GM06990 (cell line): ENCODE measurements at places on chromosomes 3 and 15.

GRCh38 chr15:71248386-71248785, 133.1 kb downstream of the THSD4 start:
- DNase-seq = no peak

DNA sequence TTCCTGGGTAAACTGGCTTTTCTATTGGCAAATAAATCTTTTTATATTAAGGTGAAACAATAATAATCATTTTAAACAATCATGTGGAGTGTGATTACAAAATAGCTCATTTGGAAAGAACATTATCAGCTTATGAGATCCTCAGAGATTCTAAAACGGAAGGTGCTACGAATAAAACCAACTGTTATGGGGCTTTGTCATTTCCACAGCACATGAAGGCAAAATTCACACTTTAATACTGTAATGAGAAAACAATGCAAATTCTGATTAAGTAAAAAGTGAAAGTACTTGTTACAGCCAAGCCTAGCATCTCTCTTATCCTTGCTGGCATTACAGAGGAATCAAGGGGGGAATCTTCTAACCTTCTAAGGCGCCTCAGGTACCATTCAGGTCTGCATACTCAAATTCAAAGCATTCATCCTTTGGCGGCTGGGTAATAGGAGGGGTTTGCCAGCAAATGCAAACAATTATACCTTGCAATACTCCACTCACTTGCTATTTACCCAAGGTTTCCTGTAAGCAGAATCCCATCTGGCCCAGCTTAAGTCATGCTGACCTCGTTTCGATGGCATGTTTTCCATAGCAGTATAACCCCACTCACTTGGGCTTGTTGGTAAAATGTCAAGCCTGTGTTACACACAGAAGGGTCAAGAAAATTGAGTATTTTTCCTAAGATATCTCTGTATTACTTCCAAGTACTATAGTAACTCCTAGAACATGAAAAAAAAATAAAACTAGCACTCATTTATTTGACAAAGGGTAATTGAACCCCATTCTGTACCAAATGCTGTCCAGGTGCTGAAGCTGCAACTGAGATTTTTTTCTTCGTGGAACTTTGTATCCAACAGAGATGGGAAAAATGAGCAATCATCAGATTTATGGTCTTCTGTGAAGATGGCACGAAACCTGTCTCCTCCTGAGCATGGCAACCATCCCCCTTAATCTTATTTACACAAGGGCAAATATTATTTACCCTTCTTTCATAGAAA, 183.7 kb upstream of the LMCD1 start:
- no peak for DNase-seq

GRCh38 chr3:57890874-57891273, 117.3 kb upstream of the FLNB start:
- no peak for DNase-seq

- DNase-seq = no peak
These were observed 230.3 kb upstream of the RGMA start for GRCh38 chr15:93319121-93319814.

GRCh38 chr3:43461345-43461744, 160.5 kb downstream of the ANO10 start:
- no peak for DNase-seq

DNA sequence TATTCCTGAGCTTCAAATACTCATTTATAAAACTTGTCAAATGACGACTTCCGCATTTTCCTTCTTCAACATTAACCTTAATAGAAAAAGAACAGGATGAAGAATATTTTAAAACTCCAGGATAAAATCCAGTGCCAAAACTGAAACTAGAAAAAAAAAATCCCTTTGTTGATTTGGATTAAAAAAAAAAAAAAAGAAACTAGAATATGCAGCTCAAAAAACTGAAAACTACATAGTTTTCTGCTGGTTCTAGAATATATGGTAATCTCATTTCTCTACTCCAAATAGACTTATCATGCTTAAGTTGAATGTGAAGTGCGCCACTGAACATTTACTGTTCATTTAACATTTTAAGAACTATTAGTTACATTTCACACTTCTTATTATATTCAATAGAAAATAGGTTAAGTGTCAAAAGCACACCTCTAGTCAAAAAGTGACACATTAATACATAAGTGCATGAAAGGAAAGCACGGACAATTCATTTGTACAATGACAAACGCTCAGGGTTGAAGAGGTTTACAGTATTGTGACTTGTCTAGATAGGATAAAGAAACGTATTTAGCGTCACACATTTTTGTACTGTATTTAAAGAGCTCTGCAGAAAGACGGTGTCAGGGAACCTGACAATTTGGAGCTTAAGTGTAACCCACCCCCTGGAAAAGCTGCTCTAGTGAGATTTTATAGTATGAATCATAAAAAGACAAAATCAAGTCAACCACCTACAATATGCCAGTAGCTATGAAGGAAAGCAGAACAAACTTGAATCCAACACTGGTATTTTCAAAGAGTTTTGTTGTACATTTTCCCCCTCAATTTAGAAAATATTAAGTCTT, 5.8 kb downstream of the TRA2B start:
- DNase-seq = no peak

DNA sequence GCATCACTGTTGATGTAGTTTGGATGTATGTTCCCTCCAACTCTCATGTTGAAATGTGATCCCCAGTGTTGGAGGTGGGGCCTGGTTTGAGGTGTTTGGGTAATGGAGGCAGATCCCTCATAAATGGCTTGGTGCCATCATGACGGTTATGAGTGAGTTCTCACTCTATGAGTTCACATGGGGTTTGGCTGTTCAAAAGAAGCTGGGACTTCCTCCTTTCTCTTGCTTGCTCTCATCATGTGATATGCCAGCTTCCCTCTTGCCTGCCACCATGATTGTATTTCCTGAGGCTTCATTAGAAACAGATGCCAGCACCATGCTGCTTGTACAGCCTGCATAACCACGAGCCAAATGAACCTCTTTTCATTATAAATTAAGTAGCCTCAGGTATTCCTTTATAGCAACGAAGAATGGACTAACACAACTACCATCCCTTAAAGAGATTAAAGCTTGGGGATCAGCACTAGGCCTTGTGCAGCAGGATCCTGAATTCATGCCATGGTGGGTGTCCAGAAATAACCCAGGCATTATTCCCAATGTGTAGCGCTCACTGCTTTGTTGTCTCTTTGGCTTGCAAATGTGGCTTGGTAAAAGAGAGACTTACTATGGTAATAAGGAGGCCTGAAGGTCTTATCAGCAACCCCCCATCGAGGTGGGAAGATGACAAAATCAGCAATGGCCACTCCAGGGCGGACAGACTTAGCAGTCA, 41.9 kb downstream of the NDUFB4 start:
- no peak for DNase-seq

GRCh38 chr15:68344600-68344999, 67.1 kb downstream of the FEM1B start:
- DNase-seq = no peak

GRCh38 chr3:31550452-31551251, 17.9 kb downstream of the STT3B start:
- DNase-seq = no peak

- no peak for DNase-seq
These were observed 767 bp downstream of the EPM2AIP1 start for GRCh38 chr3:36991923-36992805.

DNA sequence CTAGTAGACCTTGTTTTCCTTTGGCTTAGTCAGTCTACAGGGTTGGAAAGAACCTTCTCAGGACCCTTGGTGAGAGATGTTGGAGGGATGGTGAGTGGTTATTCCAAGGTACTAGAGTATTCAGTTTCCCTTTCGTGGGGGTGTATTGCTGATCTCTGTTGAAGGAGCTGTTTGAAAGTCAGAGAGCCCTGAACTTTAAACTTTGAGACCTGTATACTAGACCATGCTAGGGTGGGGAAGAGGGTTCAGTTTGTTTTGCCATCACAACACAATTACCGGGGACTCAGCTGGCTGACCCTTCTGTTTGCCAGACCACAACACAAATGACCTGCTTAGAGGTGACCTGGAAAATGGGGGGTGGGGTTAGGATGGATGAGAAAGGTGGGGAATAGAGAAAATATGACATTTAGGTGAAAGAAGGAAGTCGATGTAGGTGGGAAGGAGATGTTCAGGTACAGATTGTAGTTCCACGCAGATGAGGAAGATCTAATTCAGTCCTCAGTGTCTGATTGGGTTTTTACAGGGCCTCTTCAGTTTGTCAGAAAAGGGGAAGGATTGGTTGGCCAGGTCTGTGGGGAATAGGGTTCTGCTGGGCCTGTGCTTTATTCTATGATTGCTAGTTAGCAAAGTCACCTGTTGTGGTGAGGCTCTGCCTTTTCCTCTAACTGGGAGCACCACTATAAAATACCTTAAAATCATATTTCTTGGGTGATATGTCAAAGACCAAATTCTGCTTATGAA, 6.8 kb downstream of the UBE2E2 start:
- DNase-seq = no peak

DNA sequence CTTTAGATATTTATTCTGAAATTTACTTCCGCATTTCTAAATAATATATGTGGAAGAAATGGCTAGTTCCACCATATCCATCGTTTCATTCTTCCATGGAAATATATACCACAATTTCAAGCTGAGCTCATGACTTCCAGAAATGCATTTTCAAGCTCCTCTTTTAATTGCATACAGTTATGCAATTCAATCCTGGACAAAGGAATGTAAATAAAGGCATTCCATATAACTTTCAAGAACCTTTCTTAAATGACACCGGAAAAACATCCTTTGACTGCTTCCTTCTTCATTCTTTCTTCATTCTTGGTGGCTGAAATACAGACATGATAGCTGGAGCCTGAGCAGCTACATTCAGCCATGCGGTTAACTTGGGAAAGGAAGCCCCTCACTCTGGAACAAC, 185.2 kb upstream of the GADL1 start:
- DNase-seq = no peak

GRCh38 chr3:141201122-141201521, 30.5 kb upstream of the PXYLP1 start:
- DNase-seq = no peak

GRCh38 chr3:43128464-43128863, 22.6 kb upstream of the POMGNT2 start:
- no peak for DNase-seq

DNA sequence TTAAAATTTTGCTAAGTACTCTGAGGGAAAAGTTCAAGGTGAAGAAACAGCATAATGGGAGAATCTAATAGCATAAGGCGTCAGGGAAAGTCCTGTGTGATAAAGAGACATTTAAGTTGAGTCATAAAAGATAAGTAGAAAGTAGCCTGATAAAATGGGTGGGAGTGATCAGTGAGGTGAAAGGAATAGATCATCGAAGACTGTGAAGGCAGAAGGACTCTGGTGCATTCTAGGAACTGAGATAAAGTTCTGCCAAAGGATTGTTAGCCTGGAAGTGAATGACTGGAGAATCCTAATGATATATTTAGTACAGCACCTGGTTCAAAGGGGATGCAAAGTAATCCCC, 149.9 kb downstream of the CFAP20DC start:
- DNase-seq = no peak

DNA sequence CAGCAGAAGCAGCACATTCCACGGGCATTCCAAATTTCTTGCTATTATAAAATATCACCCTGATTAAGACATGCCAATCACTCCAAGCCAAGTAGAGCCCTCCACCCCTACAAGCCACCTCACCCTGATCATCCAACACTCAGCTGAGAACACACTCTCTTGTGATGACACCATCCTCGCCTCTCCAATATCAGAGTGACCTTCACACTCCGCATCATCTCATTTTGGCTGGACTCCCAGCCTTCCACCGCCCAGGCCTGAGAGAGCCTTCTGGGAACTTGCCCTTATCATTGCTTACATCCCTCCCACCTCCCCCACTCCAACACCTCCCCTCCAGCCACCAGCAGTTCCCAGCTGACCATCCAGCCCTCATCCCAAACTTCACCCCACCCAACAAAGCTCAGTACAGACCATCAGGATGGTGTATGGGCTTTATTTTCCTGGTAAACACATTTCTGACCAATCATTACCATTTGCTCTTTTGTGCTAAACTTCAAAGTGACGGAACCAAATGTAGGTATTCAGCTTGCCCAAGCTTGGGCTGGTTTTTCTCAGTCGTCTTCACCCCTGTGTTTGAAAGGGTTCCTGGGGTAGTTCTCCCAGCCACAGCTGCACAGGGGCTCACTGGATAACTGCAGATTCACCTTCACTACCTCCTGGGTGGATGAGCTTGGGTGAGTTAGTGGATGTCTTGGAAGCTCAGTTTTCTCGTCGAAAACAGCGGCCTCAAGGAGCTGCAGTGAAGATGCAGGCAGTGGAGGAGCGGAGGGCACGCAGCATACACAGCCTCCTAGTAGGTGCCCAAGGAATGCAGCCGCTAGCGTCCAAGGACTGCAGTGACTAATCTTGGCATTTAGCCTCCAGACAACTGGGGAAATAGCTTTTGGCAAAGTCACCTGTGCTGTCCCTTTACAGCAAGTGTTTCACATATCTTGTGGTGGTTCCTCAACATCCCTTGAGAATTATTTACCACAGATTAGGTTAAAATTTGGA, 115.1 kb downstream of the LIPC start:
- no peak for DNase-seq

- DNase-seq = no peak
These were observed 7.4 kb upstream of the ZNF501 start for GRCh38 chr3:44722103-44722401.

- DNase-seq = no peak
These were observed 121.4 kb upstream of the GMNC start for GRCh38 chr3:190983875-190984274.

GRCh38 chr15:29242456-29243242, 27.0 kb downstream of the NSMCE3 start:
- DNase-seq = no peak

DNA sequence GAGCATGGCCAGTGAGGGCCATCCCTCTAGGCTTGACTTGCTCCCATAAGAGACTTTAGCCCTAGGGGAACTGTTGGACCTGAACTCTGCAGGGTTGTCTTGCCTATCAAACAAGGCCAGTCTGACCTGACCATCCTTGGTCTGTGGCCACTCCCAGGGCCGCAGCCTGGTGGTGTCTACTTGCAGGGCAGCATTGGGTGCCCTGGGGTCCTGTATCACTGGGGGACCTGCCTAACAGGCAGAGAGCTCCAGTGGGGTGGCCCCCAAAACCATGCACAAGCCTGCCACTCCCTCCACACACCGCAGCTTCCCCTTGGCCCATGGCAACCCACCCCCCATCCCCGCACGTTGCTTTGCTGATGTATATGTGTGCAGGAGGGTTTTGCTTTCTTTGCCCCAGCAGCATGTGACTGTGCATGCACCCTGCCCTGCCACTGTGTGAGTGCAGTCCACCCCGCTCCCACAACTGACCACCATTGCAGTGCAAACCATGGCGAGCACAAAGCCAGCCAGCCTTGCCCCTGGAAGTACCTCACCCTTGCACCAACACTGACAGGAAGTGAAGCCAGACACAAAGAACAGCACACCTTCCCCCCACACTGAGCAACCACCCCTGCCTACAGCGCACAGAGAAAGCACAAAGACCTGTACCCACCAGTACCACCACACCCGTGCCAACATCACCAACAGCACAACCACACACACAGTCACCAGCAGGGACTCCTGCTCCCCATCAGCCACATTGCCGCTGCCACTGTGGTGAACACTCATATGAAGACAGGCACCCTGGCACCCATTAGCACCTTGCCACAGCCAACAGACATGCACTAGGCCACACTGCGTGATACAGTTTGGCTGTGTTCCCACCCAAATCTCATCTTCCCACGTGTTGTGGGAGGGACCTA, 88.8 kb downstream of the SENP7 start:
- no peak for DNase-seq
